Activated CD4-positive, alpha-beta T cell treated with anti-CD3 and anti-CD28 coated beads, Interleukin-2, amount 10 ng/mL, durations not matched to agents 7 days and 5 days (primary cell): ENCODE measurements at places on chromosomes 3 and 15. TPM values are rescaled to one million over a fixed set of nuclear protein-coding genes. Genes with fewer than 3 reads are reported as not detected.

DNA sequence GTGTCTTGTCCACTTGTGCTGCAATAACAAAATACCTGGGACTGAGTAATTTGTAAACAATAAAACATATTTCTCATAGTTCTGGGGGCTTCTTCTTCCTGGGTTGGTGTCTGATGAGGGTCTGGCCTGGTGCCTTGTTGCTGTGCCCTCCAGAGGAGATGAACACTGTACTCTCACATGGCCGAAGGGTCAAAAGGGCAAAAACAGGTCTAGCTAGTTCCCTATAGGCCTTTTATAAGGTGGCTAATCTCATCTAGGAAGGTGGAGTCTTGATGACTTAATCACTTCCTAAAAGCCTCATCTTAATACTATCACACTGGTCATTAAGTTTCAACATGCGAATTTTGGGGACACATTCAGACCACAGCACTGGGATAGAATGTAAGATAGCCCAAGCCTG, 228.4 kb downstream of the TLE3 start:
- no peak for DNase-seq

GRCh38 chr15:31364301-31365031, 37.8 kb downstream of the KLF13 start:
- DNase-seq, result no peak

- no peak for DNase-seq
These were observed 60.5 kb downstream of the GLDN start for GRCh38 chr15:51401872-51402517.

TGM4 gene
- total RNA-seq, result not detected
